WTC11 (cell line): ENCODE measurements at places on chromosomes 3 and 15. TPM values are rescaled to one million over a fixed set of nuclear protein-coding genes. Genes with fewer than 3 reads are reported as not detected.

C3orf22 gene
- total RNA-seq = not detected in 3 replicates

GABRB3 gene
- total RNA-seq = 168 to 203 TPM (median 172 TPM) in 3 replicates

ARHGEF26 gene
- 12.8 to 15.3 TPM (median 14.1 TPM) in 3 replicates for total RNA-seq

TMEM207 gene
- total RNA-seq = not detected in 3 replicates

SPINT1 gene
- 140 to 153 TPM (median 144 TPM) in 3 replicates for total RNA-seq

CD200R1 gene
- not detected in 3 replicates for total RNA-seq

AMOTL2 gene
- 76.9 to 85.4 TPM (median 79.9 TPM) in 3 replicates for total RNA-seq

ACTRT3 gene
- 2.3 to 2.7 TPM (median 2.4 TPM) in 3 replicates for total RNA-seq

UBE2Q2 gene
- 26.1 to 28.2 TPM (median 27.0 TPM) in 3 replicates for total RNA-seq

MAP1A gene
- total RNA-seq = 1.1 to 2.2 TPM (median 1.1 TPM) in 3 replicates

SNRPN gene
- 800 to 879 TPM (median 874 TPM) in 3 replicates for total RNA-seq

PAQR5 gene
- 9.4 to 11.5 TPM (median 11.4 TPM) in 3 replicates for total RNA-seq

KCNAB1 gene
- total RNA-seq = 0.41 to 1.1 TPM (median 1.0 TPM) in 3 replicates

CPNE9 gene
- total RNA-seq = 3.2 to 6.6 TPM (median 6.0 TPM) in 3 replicates

ZNF860 gene
- total RNA-seq = 6.4 to 6.7 TPM (median 6.5 TPM) in 3 replicates

COX17 gene
- 49.7 to 56.0 TPM (median 50.3 TPM) in 3 replicates for total RNA-seq

GOLGA8G gene
- not detected in 3 replicates for total RNA-seq

RASGRP1 gene
- 2.7 to 2.8 TPM (median 2.7 TPM) in 3 replicates for total RNA-seq

ATP13A5 gene
- not detected in 3 replicates for total RNA-seq
